Nephron progenitor cell (in vitro differentiated cells): ENCODE measurements at places on chromosomes 3 and 15.

GRCh38 chr3:37138816-37139215 lies 35.6 kb downstream of the LRRFIP2 start:
- H3K4me3 ChIP-seq, result no peak overlapping the region
- no peaks in the 10 kb centered on the region for H3K4me1 ChIP-seq
- peak overlapping the region; percentile 13 for H3K27ac ChIP-seq
- H3K27me3 ChIP-seq, result no peaks in the 10 kb centered on the region

- H3K36me3 ChIP-seq, result no peaks in the 10 kb centered on the region
- H3K27me3 ChIP-seq, result no peaks in the 10 kb centered on the region
- no peak overlapping the region for H3K4me3 ChIP-seq
- H3K27ac ChIP-seq, result no peak overlapping the region
- H3K4me1 ChIP-seq, result no peaks in the 10 kb centered on the region
These were observed 669.0 kb downstream of the FHIT start for GRCh38 chr3:60582288-60582687.

GRCh38 chr3:37971467-37971866 lies 19.1 kb upstream of the VILL start:
- DNase-seq, result no peak
- H3K4me1 ChIP-seq, result no peaks in the 10 kb centered on the region
- peaks cover 37% of the 10 kb centered on the region for H3K36me3 ChIP-seq
- H3K4me3 ChIP-seq, result no peak overlapping the region
- H3K27me3 ChIP-seq, result peaks cover 7% of the 10 kb centered on the region
- H3K27ac ChIP-seq, result no peak overlapping the region

DNA sequence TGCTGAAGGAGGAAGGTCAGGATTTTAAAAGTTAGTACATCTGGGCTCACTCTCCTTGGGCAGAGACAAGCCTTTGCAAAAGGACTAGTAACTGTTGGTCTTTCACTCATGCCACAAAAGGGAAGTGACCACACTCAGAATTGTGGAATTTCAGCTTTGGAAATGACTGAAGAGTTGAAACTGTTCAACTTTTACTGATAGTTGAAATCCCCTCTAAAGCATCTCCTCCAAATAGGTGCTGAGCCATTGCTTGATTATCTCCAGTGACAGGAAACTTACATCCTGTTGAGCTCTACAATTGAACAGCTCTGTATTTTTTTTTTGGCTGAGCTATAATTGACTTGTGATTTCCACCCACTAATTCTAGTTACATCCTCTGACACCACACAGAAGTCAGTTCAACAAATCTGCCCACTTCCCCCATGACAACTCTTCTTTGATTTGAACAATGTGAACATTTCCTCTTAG lies 254.8 kb upstream of the TPRG1 start:
- H3K27me3 ChIP-seq, result peaks cover 6% of the 10 kb centered on the region
- no peak overlapping the region for H3K4me3 ChIP-seq
- H3K36me3 ChIP-seq, result peaks cover 4% of the 10 kb centered on the region

DNA sequence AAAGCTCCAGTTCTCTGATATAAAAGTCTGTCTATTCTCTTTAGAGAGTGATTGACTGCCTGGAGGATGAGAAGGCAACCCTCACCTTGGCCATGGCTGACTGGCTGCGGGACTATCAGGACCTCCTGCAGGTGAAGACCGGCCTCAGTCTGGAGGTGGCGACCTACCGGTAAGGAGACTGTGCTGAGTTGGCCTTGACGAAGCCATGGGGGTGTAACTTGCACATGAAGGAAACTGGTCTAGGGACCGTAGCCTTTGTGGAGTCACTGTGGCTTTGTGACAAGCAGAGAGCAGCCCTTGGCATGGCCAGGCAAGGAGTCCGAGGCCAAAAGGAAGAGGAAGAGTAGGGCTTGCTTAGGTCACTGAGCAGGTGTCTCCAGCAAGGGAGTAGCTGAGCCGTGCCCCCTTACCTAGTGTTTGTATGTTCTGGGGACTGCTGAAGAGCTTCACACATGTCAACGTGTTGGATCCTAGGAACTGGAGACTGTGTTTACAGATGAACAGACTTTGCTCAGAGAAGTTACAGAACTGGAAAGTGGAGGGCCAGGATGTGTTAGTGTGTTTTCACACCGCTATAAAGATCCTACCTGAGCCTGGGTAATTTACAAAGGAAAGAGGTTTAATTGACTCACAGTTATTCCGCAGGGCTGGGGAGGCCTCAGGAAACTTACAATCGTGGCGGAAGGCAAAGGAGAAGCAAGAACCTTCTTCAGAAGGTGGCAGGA lies 8.8 kb downstream of the SYNM start:
- no peak for DNase-seq
- no peak overlapping the region for H3K27ac ChIP-seq
- peaks cover 11% of the 10 kb centered on the region for H3K36me3 ChIP-seq
- H3K27me3 ChIP-seq, result peaks cover 31% of the 10 kb centered on the region
- H3K4me1 ChIP-seq, result no peaks in the 10 kb centered on the region

GRCh38 chr3:47096959-47097358 lies 67.0 kb downstream of the SETD2 start:
- H3K4me1 ChIP-seq, result peaks cover 12% of the 10 kb centered on the region
- peaks cover 36% of the 10 kb centered on the region for H3K36me3 ChIP-seq
- no peak for DNase-seq
- no peak overlapping the region for H3K4me3 ChIP-seq

DNA sequence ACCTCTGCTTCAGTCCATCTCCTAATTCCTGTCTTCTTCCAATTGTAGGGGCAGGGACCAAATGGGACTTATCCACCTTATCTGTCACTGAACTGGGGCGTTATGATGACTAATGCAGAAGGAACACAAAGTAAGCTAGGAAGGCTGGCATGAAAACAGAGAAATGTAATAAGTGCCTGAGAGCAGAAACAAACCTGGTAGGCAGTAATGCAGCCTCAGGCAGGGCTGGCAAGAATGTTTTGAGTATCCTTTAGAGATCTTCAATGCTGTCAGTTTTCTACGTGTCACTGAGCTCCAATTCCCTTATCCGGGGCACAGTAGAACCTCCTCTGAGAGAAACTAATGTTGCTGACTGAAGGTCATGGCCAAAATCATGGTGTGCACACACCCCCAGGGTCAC lies 246.2 kb upstream of the TBL1XR1 start:
- no peaks in the 10 kb centered on the region for H3K36me3 ChIP-seq
- DNase-seq, result no peak
- H3K4me3 ChIP-seq, result no peak overlapping the region
- no peaks in the 10 kb centered on the region for H3K27me3 ChIP-seq
- H3K27ac ChIP-seq, result no peak overlapping the region
- H3K4me1 ChIP-seq, result peaks cover 46% of the 10 kb centered on the region

DNA sequence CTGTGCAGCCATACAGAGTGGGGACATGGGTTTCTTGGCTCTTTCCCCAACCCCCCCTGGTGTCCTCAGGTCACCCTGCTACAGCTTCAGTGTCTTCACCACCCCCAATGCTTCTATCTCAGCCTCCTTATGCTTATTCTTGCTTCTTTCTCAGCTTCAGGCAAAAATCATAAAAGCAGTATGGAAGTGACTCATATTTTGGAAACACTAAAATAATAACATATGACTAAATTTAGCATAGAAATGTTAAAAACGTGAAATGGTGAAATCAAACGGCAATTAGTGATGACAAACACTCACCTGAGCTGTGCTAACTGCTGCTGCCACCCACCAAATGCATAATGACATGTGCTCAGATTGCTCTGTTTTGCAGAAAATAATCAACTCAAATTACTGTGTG lies 475.2 kb upstream of the EPHA3 start:
- no peak for DNase-seq
- H3K4me1 ChIP-seq, result no peaks in the 10 kb centered on the region
- H3K4me3 ChIP-seq, result no peak overlapping the region
- no peaks in the 10 kb centered on the region for H3K27me3 ChIP-seq
- H3K36me3 ChIP-seq, result no peaks in the 10 kb centered on the region

DNA sequence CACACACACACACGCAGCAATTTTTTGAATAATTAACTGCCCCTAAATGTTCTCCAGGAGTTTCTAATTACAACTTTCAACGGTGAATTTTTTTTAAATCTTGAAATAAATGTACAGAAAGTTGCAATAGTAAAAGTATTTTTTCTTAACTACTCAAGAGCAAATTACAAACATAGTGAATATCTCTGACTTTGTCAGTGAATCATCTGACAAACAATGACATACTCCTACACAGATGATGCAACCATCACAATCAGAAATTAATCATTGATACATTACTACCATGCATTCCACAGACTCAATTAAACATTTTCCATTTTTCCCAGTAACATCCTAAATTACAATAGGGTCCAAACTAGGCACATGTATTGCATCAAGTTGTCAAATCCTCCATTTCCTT lies 597.3 kb downstream of the NAALADL2 start:
- H3K4me1 ChIP-seq, result no peaks in the 10 kb centered on the region
- DNase-seq, result no peak
- no peak overlapping the region for H3K27ac ChIP-seq
- H3K36me3 ChIP-seq, result no peaks in the 10 kb centered on the region

GRCh38 chr3:128984596-128984995 lies 9.3 kb downstream of the CFAP92 start:
- H3K4me3 ChIP-seq, result no peak overlapping the region
- H3K27me3 ChIP-seq, result peaks cover 41% of the 10 kb centered on the region
- no peaks in the 10 kb centered on the region for H3K36me3 ChIP-seq
- H3K4me1 ChIP-seq, result no peaks in the 10 kb centered on the region
- no peak overlapping the region for H3K27ac ChIP-seq

- no peak overlapping the region for H3K27ac ChIP-seq
- DNase-seq, result no peak
- H3K4me1 ChIP-seq, result peaks cover 49% of the 10 kb centered on the region
- no peaks in the 10 kb centered on the region for H3K36me3 ChIP-seq
These were observed 537.1 kb downstream of the AGBL1 start for GRCh38 chr15:86616771-86617170.

GRCh38 chr3:191329654-191330529 lies at the start of gene UTS2B:
Gene UTS2B (minus strand): TSS chr3:191330526. CDS start chr3:191282189, 48,337 bp downstream.
- H3K4me3 ChIP-seq, result peak within 1 kb of the TSS; percentile 93
- H3K27ac ChIP-seq, result peak within 1 kb of the TSS; percentile 98
- no peaks in the 10 kb centered on the region for H3K36me3 ChIP-seq
- peaks cover 54% of the 10 kb centered on the region for H3K4me1 ChIP-seq
- no peaks in the 10 kb centered on the region for H3K27me3 ChIP-seq

- DNase-seq, result no peak
- H3K36me3 ChIP-seq, result no peaks in the 10 kb centered on the region
- H3K27ac ChIP-seq, result no peak overlapping the region
- peaks cover 23% of the 10 kb centered on the region for H3K27me3 ChIP-seq
These were observed 82.6 kb upstream of the ADPGK start for GRCh38 chr15:72866182-72866581.

- peaks cover 24% of the 10 kb centered on the region for H3K4me1 ChIP-seq
- H3K4me3 ChIP-seq, result no peak overlapping the region
- peak overlapping the region; percentile 97 for H3K27ac ChIP-seq
- DNase-seq, result no peak
- peaks cover 39% of the 10 kb centered on the region for H3K36me3 ChIP-seq
- H3K27me3 ChIP-seq, result no peaks in the 10 kb centered on the region
These were observed 10.6 kb downstream of the RPL32 start for GRCh38 chr3:12830785-12831156.

DNA sequence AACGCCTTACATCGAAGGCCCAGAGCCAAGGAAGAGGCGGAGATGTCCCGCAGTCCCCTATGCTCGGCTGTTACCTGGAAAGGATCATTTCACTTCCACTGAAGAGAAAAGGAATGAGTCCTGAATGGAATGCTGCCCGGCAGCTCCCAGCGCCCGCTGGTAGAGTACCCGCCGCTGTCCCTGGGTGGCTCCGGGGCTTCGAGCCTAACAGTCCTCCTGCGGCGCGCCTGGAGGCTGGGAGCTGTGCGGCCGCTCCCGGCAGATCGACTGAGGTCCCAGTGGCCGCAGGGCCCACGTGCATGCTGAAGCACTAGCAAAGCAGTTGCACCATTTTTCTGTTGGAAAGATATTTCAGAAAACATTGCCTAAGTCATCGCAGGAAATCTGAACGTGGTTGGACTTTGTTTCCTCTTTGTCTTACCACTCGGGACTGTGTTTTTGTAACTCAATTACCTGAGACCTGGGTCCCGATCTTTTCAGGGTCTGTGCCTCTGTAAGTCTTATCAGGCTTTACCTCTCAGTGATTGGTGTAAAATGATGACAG lies 984 bp downstream of the RNU6-1 start:
- peak overlapping the region; percentile 93 for H3K4me3 ChIP-seq
- peaks cover 64% of the 10 kb centered on the region for H3K4me1 ChIP-seq
- peak; percentile 71 for DNase-seq
- H3K27ac ChIP-seq, result no peak overlapping the region

- no peaks in the 10 kb centered on the region for H3K4me1 ChIP-seq
- no peak for DNase-seq
- peaks cover 13% of the 10 kb centered on the region for H3K27me3 ChIP-seq
- H3K36me3 ChIP-seq, result no peaks in the 10 kb centered on the region
- H3K4me3 ChIP-seq, result no peak overlapping the region
These were observed 467.5 kb upstream of the PPP2R3A start for GRCh38 chr3:135497979-135498378.

GRCh38 chr15:31364301-31365031 lies 37.8 kb downstream of the KLF13 start:
- no peak for DNase-seq
- no peak overlapping the region for H3K27ac ChIP-seq
- no peaks in the 10 kb centered on the region for H3K27me3 ChIP-seq

DNA sequence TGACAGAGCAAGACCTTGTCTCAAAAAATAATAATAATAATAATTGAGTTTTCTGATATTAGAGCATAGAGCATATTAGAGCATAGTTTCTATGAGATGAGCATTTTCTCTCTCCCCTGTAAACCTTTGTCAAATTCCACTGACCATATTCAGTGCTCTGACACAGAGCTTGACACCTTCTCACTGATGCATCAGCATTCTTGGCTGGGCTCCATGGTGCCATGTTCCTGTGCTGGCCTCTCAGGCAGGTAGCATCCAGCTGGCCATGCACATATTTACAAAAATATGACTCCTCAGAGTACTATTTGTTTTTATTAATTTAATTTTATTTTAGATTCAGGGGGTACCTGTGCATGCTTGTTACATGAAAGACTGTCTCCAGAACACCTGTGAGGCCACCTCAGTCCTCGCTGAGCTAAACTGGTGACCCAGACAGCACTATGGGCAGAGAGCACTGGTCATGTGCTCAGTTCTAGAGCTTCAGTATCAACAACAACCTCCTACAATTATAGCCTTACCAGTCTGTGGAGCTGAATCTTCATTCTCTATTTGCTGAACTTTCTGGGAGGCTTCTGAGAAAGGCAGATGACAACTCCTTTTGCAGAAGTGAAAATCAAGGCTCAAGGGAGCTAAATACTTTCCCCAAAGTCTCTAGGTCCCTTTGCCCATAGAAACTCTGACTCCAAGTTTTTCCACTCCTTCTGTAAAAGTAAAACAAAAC lies 21.6 kb upstream of the SLC28A2 start:
- H3K27ac ChIP-seq, result no peak overlapping the region
- peaks cover 21% of the 10 kb centered on the region for H3K27me3 ChIP-seq
- H3K36me3 ChIP-seq, result no peaks in the 10 kb centered on the region
